ENCODE measurements at places on chromosomes 1 and 21. TPM values are rescaled to one million over a fixed set of nuclear protein-coding genes. Genes with fewer than 3 reads are reported as not detected.

Gene TPTE
- not detected for total RNA-seq

Gene DNAJC28
- 2.3 TPM for total RNA-seq

Gene CACNA1S
- total RNA-seq, result not detected

Gene B3GALT2
- not detected for total RNA-seq

Gene EFNA3
- 1.9 TPM for total RNA-seq

Gene SPRR1A
- total RNA-seq, result not detected

Gene CFH
- 48.2 TPM for total RNA-seq

Gene RASSF5
- total RNA-seq, result 1.5 TPM

Gene CD34
- total RNA-seq, result 18.7 TPM

Gene HSD3B2
- total RNA-seq, result not detected

Gene UBL4B
- total RNA-seq, result not detected

Gene LGR6
- total RNA-seq, result not detected

Gene CAPN2
- 467 TPM for total RNA-seq

Gene NBL1
- total RNA-seq, result 33.3 TPM

Gene TEX38
- not detected for total RNA-seq

Measured in thoracic aorta endothelial cell (primary cell).